ENCODE measurements at places on chromosomes 1 and 21.

DNA sequence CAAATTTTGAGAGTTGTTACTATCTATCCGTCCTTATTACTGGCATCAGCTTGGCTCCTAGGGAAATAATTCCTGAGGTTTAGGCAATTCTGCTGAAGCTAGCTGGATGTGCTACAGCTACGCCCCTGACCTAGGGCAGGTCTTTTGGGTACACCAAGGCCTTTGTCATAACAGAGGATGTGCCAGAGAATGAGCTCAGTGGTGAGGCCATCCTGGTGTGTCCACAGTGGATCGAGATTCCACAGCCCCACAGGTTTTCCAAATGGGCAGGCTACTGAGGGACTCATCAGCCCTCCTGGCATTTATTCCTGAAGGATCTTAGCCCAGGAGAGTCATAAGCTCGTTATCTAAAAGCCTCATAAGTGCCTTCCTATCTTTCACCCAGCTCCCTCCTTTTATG lies 475.2 kb upstream of the USP24 start:
- DNase-seq, result no peak

DNA sequence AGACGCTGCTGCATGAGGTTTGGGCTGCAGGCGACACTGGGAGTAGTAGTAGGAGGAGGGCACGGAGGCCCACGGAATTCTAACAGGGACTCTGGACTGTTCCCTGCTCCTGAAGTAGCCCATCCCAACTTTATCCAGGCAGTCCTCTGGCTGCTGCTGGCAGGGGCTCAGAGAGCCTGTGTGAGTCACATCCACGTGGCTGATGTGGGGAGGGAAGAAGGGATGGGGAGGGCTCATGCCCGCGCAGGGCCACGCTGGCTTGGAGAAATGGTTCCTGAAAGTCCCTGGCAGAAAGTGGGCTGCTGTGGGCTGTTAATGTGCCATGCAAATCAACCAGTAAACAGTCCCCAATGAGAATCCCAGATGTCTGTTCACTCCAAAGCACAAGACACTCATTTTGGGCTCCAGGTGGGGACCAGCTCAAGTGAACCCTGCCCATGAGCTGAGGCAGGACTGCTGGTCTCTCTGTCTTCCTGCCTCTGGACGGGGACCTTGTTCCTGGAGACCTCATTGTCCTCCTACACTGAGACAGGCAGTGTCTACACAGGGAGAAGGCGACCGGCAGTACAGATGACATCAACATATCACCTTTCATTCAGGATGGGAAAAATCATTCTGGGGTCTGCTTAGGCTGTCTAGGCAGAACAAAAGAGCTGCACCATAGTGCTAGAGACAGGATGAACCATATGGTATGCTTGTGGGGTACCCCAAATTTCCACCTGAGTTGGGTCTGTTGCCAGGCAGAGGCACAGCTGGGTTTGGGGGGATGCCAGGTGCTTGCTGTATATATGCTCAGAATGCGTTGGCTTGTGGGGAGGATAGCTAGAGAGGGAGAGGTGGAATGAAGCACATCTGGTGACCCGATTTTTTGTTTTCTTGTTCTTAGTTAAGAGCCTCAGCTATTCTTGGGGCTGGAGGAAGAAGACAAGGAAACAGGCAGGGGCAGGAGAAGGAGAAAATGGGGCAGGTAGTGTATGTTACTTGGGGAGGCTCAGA lies 57.9 kb upstream of the FMOD start:
- no peak for DNase-seq

GRCh38 chr1:229328598-229329362 lies 14.1 kb downstream of the CCSAP start:
- DNase-seq, result no peak

GRCh38 chr1:162303004-162303344 lies 73.7 kb downstream of the SPATA46 start:
- no peak for DNase-seq

- DNase-seq, result no peak
These were observed 61.2 kb downstream of the MPZL1 start for GRCh38 chr1:167782946-167783345.

GRCh38 chr1:91018006-91018405 lies 3.8 kb downstream of the ZNF644 start:
- peak; percentile 45 for DNase-seq

DNA sequence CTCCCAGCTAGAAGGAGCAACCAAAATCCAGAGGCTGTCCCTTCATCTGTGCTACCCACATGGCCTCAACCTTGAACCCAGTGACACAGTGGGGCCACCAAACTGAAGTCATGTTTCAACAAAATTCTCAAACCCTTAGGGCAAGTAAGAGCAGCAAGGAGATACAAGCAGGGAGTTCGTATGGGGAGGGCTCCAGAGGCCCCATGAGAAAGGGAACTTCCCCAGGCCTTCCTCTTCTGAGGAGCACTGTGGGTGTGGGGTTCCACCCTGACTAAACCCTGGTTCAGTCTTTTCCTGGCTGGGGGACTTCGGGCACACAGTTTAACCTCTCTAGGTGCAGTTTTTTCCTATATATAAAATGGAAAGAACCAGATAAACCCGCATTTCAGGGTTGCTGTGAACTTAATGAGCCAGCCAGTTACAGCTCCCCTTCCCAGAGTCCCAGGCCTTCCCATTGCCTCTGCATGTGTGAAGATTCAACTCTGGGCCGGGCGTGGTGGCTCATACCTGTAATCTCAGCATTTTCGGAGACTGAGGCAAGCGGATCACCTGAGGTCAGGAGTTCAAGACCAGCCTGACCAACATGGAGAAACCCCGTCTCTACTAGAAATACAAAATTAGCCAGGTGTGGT lies 8.0 kb upstream of the THEMIS2 start:
- DNase-seq, result no peak

DNA sequence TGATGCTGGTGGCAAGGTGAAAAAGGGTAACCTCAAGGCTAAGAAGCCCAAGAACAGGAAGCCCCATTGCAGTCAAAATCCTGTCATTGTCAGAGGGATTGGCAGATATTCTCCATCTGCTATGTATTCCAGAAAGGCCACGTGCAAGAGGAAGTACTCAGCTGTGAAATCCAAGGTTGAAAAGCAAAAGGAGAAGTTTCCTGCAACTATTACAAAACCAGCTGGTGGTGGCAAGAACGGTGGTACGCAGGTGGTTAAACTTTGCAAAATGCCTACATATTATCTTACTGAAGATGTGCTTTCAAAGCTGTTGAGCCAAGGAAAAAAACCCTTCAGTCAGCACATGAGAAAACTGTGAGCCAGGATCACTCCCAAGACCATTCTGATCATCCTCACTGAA lies 13.7 kb upstream of the VPS45 start:
- DNase-seq, result no peak

DNA sequence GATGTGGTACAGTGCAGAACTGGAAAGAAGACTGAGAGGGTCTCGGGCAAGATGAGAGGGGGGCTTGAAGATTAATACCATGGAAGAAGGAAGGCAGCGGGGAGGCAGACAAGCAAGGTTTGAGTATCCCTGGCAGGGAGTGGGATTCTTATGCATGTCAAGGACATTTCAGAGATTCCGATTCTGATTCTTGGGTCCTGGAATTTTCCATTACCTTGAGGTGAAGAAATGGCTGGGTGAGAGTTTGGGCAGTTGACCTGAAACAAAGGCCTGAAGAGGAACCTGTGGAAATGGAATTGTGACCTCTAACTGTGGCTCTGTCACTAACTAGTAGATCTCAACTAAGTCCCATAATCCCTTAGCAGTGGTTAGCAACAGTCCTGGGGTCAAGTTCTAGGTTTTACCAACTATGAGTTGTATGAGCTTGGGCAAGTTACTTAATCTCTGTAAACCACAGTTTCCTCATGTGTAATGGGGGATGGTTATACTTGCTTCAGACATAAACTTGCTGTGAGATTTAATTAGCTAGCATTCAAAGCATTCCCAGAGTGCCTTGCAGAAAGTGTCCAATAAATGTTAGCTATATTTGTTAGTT lies 8.6 kb upstream of the ACTN2 start:
- DNase-seq, result no peak

DNA sequence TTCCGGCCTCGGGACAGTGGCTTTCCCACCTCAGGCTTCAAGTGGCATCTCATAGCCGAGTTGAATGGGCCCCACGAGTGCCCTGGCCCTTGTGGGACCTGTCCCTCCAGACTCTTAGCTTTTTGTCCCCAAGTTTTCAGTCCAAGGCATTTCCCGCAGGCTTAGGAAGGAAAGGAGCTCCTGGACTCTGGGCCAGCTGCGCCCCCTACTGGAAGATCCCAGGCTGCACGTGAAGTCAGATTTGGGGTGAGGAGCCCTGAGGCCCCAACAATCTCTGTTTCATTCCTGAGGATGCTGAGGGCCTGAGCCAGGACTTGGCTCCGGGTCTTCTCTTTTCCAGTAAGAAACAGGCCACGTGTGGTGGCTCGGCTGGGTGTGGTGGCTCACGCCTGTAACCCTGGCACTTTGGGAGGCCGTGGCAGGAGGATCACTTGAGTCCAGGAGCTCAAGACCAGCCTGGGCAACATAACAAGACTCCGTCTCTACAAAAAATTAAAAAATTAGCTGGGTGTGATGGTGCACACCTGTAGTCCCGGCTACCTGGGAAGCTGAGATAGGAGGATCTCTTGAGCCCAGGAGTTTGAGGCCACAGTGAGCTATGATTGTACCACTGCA lies 67.4 kb downstream of the ARHGEF10L start:
- DNase-seq, result peak; percentile 64

GRCh38 chr21:41848958-41849580 lies 30.1 kb downstream of the PRDM15 start:
- no peak for DNase-seq

DNA sequence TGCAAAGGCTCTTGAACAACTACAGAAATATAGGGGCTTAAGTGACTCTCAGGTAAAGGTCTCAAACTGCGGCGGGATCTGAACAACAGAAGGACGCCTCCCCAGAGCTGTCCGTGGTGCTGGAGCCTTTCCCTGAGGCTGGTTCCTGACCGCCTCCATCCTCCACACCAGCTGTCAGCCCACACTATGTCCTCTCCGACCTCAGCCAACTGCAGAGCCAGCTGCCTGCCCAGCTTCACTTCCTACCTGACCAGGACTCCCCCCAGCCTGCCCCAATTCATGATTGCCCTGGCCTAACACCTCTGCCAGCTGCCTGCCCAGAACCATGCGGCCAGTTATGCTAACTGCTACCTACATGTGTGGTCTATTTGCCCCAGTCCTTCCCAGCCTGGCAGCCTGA lies 63.6 kb upstream of the ZC3H12A start:
- DNase-seq, result no peak

GRCh38 chr1:60547821-60548220 lies 474.3 kb upstream of the C1orf87 start:
- peak; percentile 89 for DNase-seq

- peak; percentile 34 for DNase-seq
These were observed 106.9 kb upstream of the PTGFR start for GRCh38 chr1:78383923-78384322.

- DNase-seq, result no peak
These were observed 711 bp downstream of the TRNP1 start for GRCh38 chr1:26994020-26994786.

GRCh38 chr1:4951601-4952000 lies 297.2 kb downstream of the AJAP1 start:
- no peak for DNase-seq

DNA sequence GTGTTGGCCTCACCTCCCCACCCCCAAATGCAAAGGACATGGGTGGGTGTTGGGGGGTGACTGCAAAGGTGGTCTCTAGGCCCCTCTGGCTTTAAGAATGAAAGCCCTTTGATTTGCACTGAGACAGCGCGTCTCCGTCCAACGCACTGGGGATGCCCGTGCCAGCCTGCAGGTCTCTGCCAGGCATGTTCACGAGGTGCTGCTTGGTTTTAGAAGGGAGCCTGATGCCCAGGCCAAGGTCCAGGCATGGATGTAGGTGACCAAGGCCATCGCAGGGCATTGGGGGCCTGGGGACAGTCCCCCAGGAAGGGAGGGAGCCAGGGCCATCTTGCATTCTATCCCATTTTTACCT lies 363.6 kb upstream of the VAMP3 start:
- DNase-seq, result no peak

GRCh38 chr1:58380345-58380744 lies 166.2 kb downstream of the OMA1 start:
- DNase-seq, result no peak

GRCh38 chr1:183094351-183094750 lies 71.1 kb downstream of the LAMC1 start:
- DNase-seq, result no peak

GRCh38 chr1:228031276-228031995 lies 24.6 kb downstream of the WNT3A start:
- no peak for DNase-seq

DNA sequence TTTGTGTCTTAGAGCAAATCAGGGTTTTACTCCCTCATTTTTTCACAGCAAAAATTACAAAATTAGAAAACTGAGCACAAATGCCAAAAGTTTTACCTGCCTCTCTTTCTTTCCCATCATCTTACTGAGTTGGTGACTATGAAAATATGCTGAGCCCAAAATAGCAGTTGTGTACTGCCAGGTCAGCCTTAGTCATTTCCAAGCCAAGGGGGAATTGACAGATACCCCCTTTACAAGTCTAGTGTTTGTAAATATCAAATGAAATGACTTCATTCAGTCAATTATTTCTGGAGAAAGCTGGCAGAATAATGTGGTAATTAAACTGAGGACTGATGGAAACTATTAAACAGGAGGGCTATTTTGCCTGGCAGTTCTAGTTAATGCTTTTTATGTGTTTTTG lies 11.4 kb upstream of the GORAB start:
- no peak for DNase-seq

DNA sequence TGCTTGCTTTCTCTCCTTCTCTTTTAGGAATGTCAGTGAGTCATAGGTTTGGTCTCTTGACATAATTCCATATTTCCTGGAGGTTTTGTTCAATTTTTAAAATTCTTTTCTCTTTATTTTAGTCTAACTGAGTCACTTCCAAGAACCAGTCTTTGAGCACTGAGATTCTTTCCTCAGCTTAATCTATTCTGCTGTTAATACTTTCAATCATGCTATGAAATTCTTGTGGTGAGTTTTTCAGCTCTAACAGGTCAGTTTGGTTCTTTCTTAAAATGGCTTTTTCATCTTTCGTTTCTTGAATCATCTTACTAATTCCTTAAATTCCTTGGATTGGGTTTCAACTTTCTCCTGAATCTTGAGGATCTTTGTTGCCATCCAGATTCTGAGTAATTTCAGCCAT lies 321.0 kb downstream of the PTBP2 start:
- no peak for DNase-seq

DNA sequence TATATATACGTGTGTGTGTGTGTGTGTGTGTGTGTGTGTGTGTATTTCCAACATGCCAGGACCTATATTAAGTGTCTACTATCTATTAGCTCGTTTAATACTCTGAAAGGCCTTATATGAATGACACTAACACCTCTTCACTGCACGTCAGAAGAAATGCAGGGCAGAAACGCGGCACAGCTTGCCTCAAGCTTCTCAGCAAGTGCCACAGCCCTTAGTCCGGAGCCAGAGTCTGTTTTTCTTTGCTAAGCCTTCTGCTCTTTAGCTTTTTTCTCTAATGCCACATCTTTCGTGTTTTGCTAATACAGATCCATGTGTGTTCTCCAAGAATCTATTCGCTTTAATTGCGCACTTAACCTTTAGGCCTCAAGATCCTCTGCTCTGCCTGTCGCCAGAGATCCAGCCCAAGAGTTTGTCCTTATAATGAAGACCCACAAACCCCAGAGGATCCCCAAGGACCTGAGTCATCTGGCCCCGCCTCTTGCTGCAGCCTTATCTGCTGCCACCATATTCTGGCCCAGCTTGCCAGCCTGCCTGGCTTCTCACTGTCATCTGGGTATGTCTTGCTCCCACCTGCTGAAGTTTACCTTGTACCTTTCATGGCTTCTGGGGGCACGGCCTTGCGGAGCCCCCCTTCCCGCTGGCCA lies 2.0 kb upstream of the TRIM58 start:
- DNase-seq, result no peak

Data from NCI-H510A treated with DMSO at 0.1 percent for 48 hours (cell line).